ENCODE measurements at places on chromosomes 1 and 21.
A peak's percentile ranks its signal among the peaks of the same experiment; 100 is the strongest.

GRCh38 chr1:244395965-244396364 is 55.7 kb downstream of the ADSS2 start:
- H3K4me1 ChIP-seq, result no peaks in the 10 kb centered on the region
- no peak overlapping the region for H3K27ac ChIP-seq
- DNase-seq, result no peak
- H3K27me3 ChIP-seq, result no peaks in the 10 kb centered on the region
- H3K36me3 ChIP-seq, result no peaks in the 10 kb centered on the region

- no peak overlapping the region for H3K4me3 ChIP-seq
- H3K4me1 ChIP-seq, result no peaks in the 10 kb centered on the region
- no peak for DNase-seq
- H3K36me3 ChIP-seq, result no peaks in the 10 kb centered on the region
- no peak overlapping the region for H3K27ac ChIP-seq
These were observed 31.6 kb upstream of the ARHGEF10L start for GRCh38 chr1:17507915-17508314.

DNA sequence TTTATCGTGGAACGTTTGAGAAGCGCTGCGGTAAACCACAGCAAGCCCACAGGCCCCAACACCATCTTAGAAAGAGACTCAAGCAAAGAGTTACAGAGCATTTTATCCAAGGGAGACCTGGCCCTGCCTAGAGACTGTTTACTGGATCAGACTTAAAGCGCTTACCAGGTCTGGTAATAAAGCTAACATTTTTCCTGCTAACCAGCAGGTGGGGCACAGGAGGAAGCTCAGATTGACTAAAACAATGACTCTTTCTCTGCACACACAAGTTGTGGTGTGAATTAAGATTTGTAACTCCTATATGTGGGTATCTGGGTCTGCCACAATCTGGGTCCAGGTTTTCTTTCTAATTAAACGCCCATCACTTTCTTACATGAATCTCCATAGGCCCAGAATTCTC is 136.5 kb upstream of the ETS2 start:
- no peaks in the 10 kb centered on the region for H3K36me3 ChIP-seq
- peak; percentile 20 for DNase-seq
- H3K4me3 ChIP-seq, result no peak overlapping the region
- H3K27ac ChIP-seq, result no peak overlapping the region

DNA sequence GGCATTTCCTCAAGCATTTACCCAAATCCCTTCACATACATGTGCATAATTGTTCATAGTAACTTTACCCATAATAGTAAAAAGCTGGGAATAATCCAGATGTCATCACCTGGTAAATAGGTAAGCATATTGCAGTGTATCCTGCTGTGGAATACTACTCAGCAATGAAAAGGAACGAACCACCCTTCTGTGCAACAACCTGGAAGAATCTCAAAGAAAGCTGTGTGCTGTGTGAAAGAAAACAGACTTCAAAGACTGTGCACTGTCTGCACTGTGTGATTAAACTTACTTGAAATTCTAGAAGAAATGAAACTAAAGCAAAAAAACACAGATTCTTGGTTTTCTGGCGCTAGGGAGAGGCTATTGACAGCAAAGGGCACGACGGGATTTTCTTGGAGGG is 13.5 kb downstream of the TFF2 start:
- no peak for DNase-seq
- no peak overlapping the region for H3K27ac ChIP-seq
- peaks cover 8% of the 10 kb centered on the region for H3K4me1 ChIP-seq
- H3K4me3 ChIP-seq, result no peak overlapping the region

GRCh38 chr1:169106921-169107602 is 572 bp downstream of the ATP1B1 start:
- peaks cover 5% of the 10 kb centered on the region for H3K27me3 ChIP-seq
- H3K4me1 ChIP-seq, result peaks cover 37% of the 10 kb centered on the region
- H3K4me3 ChIP-seq, result peak overlapping the region; percentile 90
- peak overlapping the region; percentile 74 for H3K27ac ChIP-seq
- no peak for DNase-seq
- peaks cover 4% of the 10 kb centered on the region for H3K36me3 ChIP-seq

DNA sequence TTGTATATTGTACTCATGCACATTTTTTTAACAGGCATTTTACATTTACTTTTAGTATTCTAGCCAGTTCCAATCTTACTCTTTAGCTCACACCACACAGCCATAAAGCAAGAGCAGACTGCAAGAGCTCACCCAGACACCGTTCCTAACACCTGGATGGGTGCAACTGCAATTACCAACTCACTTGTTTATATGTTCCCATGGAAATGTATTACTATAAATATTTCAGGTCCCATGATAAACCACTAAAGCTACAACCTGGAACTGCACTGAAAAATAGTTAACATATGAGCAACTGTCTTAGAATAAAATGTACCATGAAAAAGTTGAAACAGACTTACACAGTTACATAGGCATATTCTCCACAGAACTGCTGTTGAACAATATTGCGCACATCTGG is 30.8 kb downstream of the USP48 start:
- H3K27ac ChIP-seq, result no peak overlapping the region
- DNase-seq, result no peak
- no peaks in the 10 kb centered on the region for H3K4me1 ChIP-seq

DNA sequence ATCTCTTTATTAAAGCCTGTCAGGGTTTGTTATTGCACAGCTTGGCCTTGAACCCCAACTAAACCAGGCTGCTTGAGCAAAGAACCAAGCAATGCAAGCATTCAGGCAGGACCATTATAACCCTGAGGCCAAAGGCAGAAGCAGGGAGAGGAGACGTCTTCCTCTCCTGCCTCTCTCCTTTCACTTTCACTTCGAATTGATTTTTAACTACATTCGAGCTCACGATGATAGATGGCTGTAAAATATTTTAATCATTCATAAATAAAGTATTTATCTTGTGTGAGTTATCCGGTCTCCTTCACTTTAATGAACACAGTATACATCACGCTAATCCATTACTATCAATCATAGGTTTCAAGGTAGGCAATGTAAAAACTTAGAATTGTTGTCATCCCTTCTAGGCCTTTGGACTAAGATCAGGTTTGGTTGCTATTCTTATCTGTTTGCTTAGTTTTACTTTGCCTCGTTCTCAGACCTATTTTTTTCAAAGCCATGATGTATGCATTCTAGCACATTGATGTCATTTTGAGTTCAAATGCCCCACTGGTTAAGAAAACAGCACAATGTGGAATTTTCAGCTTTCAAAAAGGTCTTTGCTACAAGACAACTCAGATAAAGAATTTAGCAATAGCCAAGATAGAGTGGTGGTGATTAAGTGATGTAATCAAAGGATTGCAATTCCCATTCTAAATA is 480.2 kb upstream of the RUNX1 start:
- H3K4me3 ChIP-seq, result peak overlapping the region; percentile 88
- H3K36me3 ChIP-seq, result no peaks in the 10 kb centered on the region
- DNase-seq, result peak; percentile 44
- H3K4me1 ChIP-seq, result peaks cover 28% of the 10 kb centered on the region

GRCh38 chr1:27934818-27935549 is at the start of gene SMPDL3B:
SMPDL3B (plus strand) TSS chr1:27935000; CDS start chr1:27935184, 184 bp downstream.
- peaks cover 5% of the 10 kb centered on the region for H3K27me3 ChIP-seq
- peaks cover 11% of the 10 kb centered on the region for H3K4me1 ChIP-seq
- no peak for DNase-seq
- no peaks in the 10 kb centered on the region for H3K36me3 ChIP-seq
- H3K27ac ChIP-seq, result no peak within 1 kb of the TSS
- H3K4me3 ChIP-seq, result no peak within 1 kb of the TSS

- H3K27ac ChIP-seq, result no peak overlapping the region
- no peaks in the 10 kb centered on the region for H3K4me1 ChIP-seq
- H3K4me3 ChIP-seq, result no peak overlapping the region
- H3K27me3 ChIP-seq, result no peaks in the 10 kb centered on the region
These were observed 173.6 kb downstream of the COP1 start for GRCh38 chr1:176033474-176033873.
